ENCODE measurements at places on chromosomes 5 and 9.
A peak's percentile ranks its signal among the peaks of the same experiment; 100 is the strongest.

DNA sequence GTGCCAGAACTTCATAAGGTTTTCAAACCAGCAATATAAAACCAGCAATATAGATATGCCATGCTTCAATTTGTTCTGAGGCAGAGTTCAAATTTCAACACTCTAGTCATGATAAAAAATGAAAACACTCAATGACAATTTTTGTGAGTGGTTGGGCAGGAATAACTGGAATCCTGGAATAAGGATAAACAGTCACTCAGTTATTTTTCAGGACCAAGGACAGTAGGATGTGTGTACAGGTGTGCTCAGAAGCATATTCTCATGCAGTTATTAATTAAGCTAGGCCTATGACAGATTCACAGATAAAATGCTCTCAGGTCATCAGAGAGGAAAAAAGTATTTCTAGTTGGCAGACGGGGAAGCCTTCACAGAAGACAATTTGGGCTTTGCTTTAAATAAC lies 117.3 kb upstream of the PPP2R2B start:
- H3K27me3 ChIP-seq = no peaks in the 10 kb centered on the region
- no peaks in the 10 kb centered on the region for H3K4me1 ChIP-seq
- DNase-seq = no peak
- H3K27ac ChIP-seq = no peak overlapping the region
- H3K4me3 ChIP-seq = no peak overlapping the region

DNA sequence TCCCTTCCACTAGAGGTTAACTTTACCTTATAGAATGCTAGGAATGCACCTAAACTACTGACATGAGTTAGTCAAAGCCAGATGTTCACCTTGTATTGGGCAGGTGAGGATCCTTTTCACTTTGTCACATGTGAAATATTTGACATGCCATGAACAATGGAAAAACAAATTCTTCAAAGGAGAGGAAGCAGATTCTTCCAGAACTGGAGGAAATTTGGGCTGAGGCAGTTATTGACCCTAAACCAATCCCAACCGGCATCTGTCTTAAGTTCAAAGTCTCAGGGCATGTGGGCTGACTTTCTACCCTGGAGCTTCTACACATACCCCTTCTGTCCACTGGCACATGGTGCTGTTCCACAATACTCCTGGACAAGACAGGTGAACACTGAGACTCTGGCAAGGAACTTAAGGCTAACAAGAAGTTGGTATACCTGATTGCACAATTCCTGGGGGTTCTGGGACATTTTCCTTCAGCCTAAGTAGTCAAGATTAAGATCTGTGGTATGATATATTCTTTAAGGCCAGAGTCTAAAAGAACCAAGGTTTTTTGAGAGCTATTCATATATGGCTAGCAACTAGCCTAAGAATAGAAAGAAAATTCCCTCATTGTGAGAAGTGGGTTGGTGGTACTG lies 2.6 kb downstream of the VLDLR start:
- H3K4me3 ChIP-seq = peak overlapping the region; percentile 68
- no peaks in the 10 kb centered on the region for H3K36me3 ChIP-seq
- no peak for DNase-seq
- no peaks in the 10 kb centered on the region for H3K27me3 ChIP-seq

- H3K4me1 ChIP-seq = no peaks in the 10 kb centered on the region
- no peak for DNase-seq
- no peaks in the 10 kb centered on the region for H3K27me3 ChIP-seq
- no peak overlapping the region for H3K4me3 ChIP-seq
- H3K36me3 ChIP-seq = no peaks in the 10 kb centered on the region
These were observed 546.5 kb downstream of the ZNF608 start for GRCh38 chr5:124199893-124200292.

DNA sequence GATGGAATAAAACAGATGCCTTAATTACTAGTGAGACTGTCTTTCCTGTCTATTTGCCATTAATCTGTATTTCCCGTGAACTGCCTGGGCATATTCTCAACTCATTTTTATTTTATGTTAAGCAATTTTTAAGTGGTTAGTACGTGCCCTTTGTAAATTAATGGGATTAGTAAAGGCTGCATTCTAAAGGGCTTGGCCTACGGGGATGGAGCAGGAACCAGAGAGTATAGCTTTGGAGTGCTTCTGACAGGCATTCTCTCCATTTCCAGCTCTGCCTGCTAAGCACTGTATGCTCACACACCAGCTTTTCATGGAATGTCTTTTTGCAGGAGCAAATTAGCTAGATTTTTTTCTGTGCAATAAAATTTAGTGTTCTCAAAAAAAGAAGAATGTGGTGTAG lies 241.2 kb downstream of the MCTP1 start:
- no peaks in the 10 kb centered on the region for H3K4me1 ChIP-seq
- H3K36me3 ChIP-seq = no peaks in the 10 kb centered on the region
- no peak for DNase-seq

DNA sequence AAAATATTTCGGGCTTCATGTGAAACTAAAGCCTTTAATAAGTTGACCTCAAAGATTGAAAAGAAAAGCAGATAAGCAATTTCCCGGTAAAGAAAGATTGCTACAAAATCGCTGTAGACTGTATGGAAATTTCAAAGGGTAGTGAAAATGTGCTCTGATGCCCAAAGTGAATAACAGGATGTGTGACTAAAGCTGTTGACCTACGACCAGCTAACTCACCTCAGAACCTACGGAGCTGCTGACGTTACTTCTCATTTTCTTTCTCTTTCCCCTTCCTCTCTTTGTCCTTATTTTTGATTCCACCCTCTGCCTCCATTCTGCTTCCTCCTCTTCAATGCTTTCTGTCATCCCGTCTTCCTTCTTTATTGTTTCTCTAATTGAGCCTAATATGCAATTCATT lies 103.2 kb downstream of the PDE4D start:
- peak overlapping the region; percentile 47 for H3K27ac ChIP-seq
- no peaks in the 10 kb centered on the region for H3K36me3 ChIP-seq
- no peak for DNase-seq
- peaks cover 38% of the 10 kb centered on the region for H3K4me1 ChIP-seq
